ENCODE measurements at places on chromosomes 1 and 21. TPM values are rescaled to one million over a fixed set of nuclear protein-coding genes. Genes with fewer than 3 reads are reported as not detected.

The SLC2A5 gene
- not detected for total RNA-seq

The TCHHL1 gene
- not detected for total RNA-seq

The CACNA1S gene
- not detected for total RNA-seq

The AADACL4 gene
- not detected for total RNA-seq

DNA sequence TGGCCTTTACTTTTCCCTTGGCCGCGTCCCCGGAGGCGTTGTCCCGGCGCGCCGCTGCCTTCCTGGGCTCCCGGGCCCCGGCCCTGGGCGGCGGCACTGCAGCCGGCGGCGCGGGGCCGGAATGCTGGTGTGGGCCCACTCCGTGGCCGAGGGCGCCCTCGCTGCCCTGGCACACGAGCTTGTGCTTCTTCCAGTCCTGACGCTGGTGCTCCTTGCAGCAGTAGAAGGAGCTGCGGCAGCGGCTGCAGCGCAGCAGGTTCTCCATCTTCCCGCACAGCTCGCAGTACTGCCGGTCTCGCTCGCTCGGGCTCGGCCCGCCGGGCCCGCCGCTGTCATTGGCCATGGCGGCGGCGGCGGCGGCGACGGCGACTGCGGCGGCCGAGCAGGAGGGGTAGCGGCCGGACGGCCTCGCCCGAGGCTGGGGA, 529 bp downstream of the EGLN1 start:
- peak overlapping the region; percentile 80 for H3K4me3 ChIP-seq
- peak overlapping the region; percentile 62 for H3K27ac ChIP-seq
- H3K36me3 ChIP-seq, result no peaks in the 10 kb centered on the region

The SIPA1L2 gene
- total RNA-seq, result 0.94 TPM

- H3K27ac ChIP-seq, result peak overlapping the region; percentile 91
- no peaks in the 10 kb centered on the region for H3K36me3 ChIP-seq
- H3K27me3 ChIP-seq, result no peaks in the 10 kb centered on the region
- H3K4me3 ChIP-seq, result peak overlapping the region; percentile 80
- H3K4me1 ChIP-seq, result peaks cover 57% of the 10 kb centered on the region
- DNase-seq, result no peak
These were observed 1.7 kb downstream of the DR1 start for GRCh38 chr1:93347334-93347899.

The RHBG gene
- not detected for total RNA-seq

DNA sequence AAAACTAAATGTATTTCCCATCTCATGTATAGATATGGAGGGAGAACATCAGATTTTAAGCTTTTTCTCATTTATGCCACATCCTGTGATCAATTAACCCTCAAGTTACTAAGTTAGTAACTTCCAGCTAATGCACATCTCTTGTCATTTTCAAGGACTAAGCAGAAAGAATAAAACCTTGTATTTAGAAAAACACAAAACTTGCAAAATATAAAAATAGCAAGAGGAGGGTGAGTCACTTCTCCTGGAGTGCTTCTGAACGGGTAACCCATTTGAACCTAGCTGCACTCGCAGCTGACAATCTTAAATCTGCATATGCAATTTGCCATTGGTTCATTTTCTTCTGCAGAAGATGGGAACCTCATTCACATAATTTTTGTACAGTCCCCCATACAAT, 500.5 kb downstream of the SETD4 start:
- H3K4me3 ChIP-seq, result no peak overlapping the region
- no peak overlapping the region for H3K27ac ChIP-seq
- DNase-seq, result no peak
- H3K36me3 ChIP-seq, result no peaks in the 10 kb centered on the region
- no peaks in the 10 kb centered on the region for H3K4me1 ChIP-seq
- H3K27me3 ChIP-seq, result peaks cover 3% of the 10 kb centered on the region

DNA sequence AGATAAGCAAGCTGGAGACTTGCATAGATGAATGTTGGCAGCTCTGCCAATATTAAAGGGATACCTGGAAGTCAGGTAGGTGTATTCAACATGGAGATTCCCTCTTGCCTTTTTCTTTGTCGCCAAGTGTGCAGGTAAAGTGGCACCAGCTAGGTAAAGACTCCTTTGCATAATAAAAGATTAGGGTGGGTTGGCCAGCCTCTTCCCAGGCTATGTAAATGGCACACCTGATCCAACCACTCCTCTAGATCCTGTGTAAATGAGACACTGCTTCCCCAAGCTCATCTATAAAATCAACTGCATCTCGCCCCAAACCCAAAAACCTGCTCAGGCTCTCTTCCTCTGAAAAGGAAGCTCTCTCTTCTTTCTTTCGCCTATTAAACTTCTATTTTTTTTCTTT, 100.8 kb upstream of the DSCAM start:
- H3K4me1 ChIP-seq, result no peaks in the 10 kb centered on the region
- no peaks in the 10 kb centered on the region for H3K27me3 ChIP-seq
- H3K4me3 ChIP-seq, result no peak overlapping the region
- no peaks in the 10 kb centered on the region for H3K36me3 ChIP-seq
- DNase-seq, result no peak

The FABP3 gene
- 1.2 TPM for total RNA-seq

The TMEM51 gene
- total RNA-seq, result 0.47 TPM

The KIAA0040 gene
- total RNA-seq, result 33.6 TPM

The NTNG1 gene
- not detected for total RNA-seq

The TLR5 gene
- total RNA-seq, result 7.1 TPM

- H3K27me3 ChIP-seq, result no peaks in the 10 kb centered on the region
- H3K36me3 ChIP-seq, result peaks cover under 1% of the 10 kb centered on the region
- H3K4me1 ChIP-seq, result peaks cover 61% of the 10 kb centered on the region
- H3K27ac ChIP-seq, result peak overlapping the region; percentile 66
- peak overlapping the region; percentile 73 for H3K4me3 ChIP-seq
These were observed 556 bp downstream of the IFI44 start for GRCh38 chr1:78650114-78650660.

The GJA4 gene
- total RNA-seq, result not detected

The FAAH gene
- 7.7 TPM for total RNA-seq

DNA sequence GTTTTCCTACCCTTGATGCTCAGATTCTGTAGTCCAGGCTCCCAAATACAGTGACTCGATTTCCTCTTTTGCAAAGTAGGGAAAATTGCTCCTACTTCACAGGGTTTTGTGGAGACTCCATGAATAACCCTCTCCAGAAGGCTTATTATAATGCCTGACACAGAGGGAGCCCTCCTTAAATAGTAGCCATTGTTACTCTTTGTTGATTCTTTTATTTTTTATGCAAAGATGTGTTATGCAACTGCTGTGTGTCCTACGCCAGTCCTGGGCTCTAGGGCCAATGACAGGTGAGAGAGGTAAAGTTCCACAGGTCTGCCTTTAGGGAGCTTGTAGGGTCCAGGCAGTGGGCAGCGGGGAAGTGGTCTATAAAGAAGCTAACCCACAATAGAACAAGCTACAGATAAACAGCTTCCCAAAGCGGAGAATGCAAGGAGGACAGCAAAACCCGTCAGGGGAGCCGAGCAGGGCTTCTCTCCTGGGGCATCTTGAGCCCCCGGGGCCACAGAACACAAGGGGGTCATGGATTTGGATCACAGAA, 1.5 kb downstream of the AADACL3 start:
- H3K27me3 ChIP-seq, result no peaks in the 10 kb centered on the region
- DNase-seq, result no peak
- no peaks in the 10 kb centered on the region for H3K36me3 ChIP-seq
- H3K4me3 ChIP-seq, result no peak overlapping the region

GRCh38 chr1:223704921-223705878, 7.1 kb upstream of the CAPN2 start:
- no peaks in the 10 kb centered on the region for H3K36me3 ChIP-seq
- no peaks in the 10 kb centered on the region for H3K27me3 ChIP-seq
- H3K4me1 ChIP-seq, result no peaks in the 10 kb centered on the region
- DNase-seq, result no peak

The FCRLB gene
- 1.5 TPM for total RNA-seq

The WDR64 gene
- total RNA-seq, result not detected

- H3K4me3 ChIP-seq, result no peak overlapping the region
- peaks cover 48% of the 10 kb centered on the region for H3K4me1 ChIP-seq
- H3K27ac ChIP-seq, result no peak overlapping the region
- no peaks in the 10 kb centered on the region for H3K27me3 ChIP-seq
- no peaks in the 10 kb centered on the region for H3K36me3 ChIP-seq
These were observed 1.7 kb downstream of the AGMAT start for GRCh38 chr1:15583016-15583706.

- no peak overlapping the region for H3K4me3 ChIP-seq
These were observed 16.1 kb downstream of the DHCR24 start for GRCh38 chr1:54870869-54871268.

The SPRR2G gene
- total RNA-seq, result not detected
